Muscle of leg (tissue), 16 donors: ENCODE measurements at places on chromosomes 3 and 15. TPM values are rescaled to one million over a fixed set of nuclear protein-coding genes. Genes with fewer than 3 reads are reported as not detected.

- no peak for DNase-seq
Observed at GRCh38 chr3:14016900-14017475, 107.7 kb downstream of the CHCHD4 start.

DNA sequence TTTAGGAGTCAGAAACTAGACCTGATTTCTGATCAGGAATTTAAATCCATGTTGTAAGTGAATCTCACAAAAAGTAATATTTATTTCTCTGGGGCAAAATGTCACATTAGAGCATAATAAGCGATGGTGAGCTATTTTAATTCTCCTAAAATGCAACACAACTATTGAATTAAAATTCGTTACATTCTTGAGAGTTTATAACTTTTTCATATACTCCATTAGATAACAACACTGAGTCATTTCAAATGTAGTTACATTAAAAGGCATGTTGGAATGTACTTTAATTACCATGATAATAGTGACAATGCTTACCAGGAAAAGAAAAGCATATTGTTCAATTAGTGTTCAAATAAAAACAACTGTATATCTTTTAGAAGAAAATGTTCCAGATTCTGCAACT lies 116.9 kb downstream of the CADM2 start:
- no peak for DNase-seq

DNA sequence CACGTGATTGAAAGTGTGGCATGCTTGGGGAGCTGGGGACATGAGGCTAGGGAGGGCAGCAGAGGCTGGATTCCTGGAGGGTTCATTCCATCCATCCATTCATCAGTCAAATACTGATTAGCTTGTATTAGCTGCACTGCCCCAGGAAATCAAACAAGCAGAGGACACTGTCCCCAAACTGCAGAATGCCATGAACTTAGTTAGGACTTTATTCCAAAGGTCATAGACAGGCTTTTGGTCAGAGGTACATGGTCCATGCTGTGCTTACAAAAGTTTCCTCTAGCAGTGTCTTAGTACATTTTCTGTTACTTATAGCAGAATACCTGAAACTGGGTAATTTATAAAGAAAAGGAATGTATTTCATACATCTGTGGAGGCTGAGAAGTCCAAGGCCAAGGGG lies 47.7 kb downstream of the LMCD1 start:
- no peak for DNase-seq

DNA sequence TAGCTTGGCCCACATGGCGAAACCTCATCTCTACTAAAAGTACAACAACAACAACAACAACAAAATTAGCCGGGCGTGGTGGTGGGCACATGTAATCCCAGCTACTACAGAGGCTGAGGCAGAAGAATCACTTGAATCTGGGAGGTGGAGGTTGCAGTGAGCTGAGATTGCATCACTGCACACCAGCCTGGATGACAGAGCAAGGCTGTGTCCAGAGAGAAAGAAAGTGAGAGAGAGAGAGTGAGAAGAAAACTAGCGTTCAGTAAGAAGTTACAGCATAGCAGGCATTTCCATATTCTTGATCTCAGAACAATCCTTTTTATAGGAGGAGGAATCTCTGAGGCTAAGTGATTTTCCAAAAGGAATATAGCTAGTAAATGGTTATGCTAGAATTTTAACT lies 1076.1 kb downstream of the AGBL1 start:
- DNase-seq: no peak

- no peak for DNase-seq
Observed at GRCh38 chr15:40239404-40239692, 485 bp downstream of the PAK6 start.

GRCh38 chr3:136075811-136076210 lies 110.3 kb downstream of the PPP2R3A start:
- peak; percentile 16 for DNase-seq

DNA sequence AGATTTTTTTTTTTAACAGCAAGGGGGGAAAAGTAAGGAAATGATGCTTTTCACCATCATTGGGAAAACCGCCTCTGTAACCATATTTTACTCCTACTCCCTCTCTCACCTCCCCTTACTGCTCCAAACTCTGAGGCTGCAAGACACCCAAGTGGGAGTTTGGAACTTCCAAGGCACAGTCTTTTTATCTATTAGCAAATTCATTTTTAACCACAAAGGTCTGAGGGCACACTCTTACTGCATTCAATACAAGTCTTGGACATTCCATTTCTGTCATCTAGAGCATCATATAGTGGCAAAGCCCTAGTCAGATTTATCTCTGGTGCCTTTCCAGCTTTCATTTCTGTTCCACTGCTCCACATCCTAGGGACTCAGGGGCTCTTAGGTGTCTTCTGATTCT lies 13.2 kb downstream of the FAM162A start:
- no peak for DNase-seq

GRCh38 chr3:51257870-51258269 lies 127.2 kb upstream of the MANF start:
- no peak for DNase-seq

DNA sequence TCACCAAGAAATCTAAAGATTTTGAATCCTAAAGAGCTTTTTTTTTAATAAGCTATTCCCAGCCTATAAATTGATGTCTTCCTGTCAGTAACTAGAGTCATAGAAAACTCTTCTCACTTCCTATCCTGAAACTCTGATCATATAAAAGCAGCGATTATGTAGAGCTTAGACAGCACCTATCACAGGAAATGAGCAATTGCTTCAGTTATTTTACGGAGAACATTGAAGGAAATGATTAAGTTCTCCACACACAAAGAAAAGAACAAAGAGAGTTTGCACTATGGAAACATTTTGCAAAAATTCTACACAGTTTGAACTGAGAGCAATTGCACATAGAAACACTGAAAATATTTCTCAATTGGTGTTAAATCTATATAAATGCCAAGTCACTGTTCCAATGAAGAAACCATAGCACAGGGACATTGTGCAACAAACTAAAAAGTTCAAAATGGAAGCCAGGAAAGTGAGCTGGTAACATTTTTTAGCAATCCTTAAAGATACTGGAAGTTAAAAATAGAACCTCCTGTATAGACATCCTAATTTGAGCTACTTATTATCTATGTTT lies 291.5 kb upstream of the ARHGEF26 start:
- no peak for DNase-seq

DNA sequence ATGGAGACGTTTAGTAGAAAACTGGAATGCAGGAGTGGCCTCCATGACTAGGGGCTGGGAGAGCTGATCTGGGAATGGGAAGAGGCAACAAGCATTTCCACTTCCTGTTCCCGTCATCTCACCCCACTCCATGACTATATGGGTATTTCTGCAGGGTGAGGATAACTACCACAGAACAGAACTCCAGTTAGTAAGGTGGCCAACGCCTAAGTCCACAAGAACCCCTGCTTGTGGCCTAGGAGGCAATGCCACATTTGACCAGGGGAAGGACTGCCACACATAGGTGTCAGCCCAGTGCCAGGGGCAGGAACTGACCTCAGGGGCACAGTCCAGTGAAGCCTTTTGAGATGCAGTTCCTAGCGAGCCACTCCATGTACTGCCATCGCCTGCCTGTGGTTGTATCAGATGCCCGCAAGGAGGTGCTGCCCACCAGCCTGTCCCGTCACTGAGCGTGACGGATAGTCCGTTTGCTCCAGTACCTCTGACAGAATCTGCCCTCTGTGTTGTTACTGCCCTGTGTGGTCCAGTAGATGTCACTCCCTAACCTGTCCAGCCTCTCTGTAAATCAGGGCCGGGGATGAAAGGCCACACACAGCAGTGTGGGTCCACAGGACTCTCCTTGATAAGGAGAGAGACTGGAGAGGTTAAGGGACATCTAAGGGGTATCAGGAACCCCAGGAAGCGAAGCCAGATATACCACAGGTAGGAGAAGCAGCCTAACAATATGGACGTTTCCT lies 3.5 kb upstream of the MTFMT start:
- DNase-seq: peak; percentile 43

- DNase-seq: no peak
Observed at GRCh38 chr3:99666201-99666600, 27.8 kb downstream of the COL8A1 start.

- DNase-seq: no peak
Observed at GRCh38 chr3:1462856-1463450, 370.1 kb downstream of the CNTN6 start.

DNA sequence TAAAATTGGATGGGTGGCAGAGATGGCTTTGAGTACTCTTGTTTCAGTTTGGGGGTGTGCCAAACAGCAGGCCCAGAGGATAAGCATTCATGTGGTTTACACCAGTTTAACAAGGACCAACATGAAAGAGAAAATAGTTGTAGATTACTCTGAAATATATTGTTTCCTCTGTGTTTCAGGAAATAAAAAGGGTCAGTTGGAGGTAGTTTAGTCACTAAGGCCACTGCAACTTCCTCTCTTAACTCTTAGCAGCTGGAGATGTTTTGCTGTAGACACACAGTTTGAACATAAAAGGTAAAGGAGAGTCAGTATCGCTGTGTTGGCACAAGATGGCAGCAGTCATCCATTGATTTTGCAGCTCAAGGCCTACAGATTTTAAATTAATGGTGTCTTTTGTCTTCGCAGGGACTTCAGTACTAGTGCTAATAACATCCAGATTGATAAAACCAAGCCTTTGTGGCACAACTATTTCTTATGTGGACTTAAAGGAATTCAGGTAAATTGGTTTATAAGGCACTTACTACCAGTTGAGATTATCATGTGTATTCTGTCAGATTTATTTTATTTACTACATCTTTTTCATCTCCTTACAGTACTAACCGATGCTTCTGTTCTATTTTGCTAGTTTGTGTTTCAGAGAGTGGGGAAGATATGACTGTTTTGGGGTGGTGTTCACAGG lies 65.5 kb downstream of the GALK2 start:
- peak; percentile 89 for DNase-seq

- no peak for DNase-seq
Observed at GRCh38 chr3:122085673-122086072, 30.5 kb downstream of the CD86 start.

GRCh38 chr3:128698211-128699047 lies 27.6 kb upstream of the RAB7A start:
- DNase-seq: peak; percentile 50

DNA sequence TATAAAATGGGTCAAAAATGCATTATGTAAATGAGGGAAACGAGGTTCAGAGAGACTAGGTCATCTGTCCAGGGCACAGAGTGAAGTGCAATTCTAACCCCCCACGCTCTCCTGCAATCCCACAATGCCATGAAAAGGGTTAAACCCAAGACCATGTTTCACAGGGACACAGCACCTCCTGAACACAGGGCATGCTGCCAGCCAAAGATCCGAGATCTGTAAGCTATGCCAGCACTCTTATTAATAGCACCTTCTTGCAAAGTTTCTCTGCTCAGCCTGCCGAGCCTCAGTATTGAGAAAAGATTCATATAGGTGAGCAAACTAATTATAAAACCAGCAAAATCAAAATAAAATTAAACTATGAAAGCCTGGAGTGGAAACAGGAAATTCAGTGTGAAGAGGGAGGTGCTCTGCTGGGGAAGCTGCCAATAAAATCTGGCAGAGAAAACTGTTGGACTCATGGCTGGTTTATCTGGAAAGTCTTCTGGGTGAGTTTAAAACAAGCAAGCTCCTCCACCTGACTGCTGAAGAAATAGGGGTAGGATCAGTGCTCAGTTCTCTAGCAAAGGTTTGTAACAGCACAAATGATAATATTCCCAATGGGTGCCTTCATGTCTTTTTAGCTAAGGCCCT lies 50.3 kb downstream of the LRIG1 start:
- DNase-seq: peak; percentile 97

GRCh38 chr3:81249540-81250029 lies 511.9 kb downstream of the GBE1 start:
- DNase-seq: no peak

PLA1A gene
- total RNA-seq: 0.09 TPM

GTPBP8 gene
- 19.2 TPM for total RNA-seq

BFSP2 gene
- total RNA-seq: not detected
